Left colon (tissue), 2 donors: ENCODE measurements at places on chromosomes 7 and 10.

DNA sequence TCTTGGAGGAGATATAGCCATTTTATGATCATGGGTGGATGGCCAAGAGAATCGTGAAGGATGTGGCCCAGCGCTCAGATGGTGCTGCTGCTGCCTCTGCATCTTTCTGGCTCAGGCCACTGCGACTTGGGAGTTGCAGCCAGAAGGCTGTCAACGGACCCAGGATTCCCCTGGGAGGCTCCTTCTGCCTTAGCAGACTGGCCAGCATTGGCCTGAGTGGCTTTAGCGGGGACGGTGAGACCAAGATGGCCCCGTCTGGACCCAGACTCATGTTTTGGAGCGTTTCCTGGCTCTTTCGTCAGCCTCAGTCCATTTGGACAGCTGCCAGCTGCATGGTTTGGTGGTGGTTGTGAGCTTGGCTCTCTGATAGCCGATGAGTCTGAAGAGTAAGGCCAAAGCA, 97.2 kb downstream of the GALNT17 start:
- no peak for DNase-seq

DNA sequence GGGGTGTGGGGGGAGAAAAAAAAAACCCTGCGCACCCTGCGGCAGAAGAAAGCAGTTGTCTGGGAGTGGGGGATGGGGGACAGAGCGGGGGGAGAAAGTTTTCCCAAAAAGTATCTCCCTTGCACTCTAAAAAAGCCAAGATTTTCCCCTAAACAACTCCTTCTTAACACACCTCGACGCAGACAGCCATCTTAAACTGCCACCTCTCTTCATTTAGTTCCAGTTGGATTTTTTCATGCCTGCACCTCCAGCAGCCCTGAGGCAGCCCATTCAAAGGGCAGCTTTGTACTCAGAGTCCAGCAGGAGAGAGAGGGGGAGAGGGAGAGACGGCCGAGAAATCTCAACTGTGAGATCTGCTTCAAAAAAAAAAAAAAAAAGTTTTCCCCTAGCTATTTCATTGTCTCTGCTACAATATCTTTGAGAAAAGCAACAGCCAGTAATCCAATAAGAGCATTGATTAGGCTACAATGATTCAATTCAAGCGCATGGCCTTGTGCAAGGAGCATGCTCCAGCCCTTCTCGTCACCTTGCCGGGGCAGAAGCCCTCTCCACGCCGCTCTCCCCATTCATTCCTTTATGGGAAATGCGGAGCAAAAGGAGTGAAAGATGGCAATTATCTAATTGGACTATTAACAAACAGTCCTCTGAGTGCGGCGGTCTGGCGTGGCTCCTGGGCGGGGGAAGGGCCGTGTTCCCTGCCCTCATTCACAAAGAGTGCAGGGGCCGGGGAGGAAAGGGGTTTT, 939 bp upstream of the VAX1 start:
- DNase-seq, result no peak

DNA sequence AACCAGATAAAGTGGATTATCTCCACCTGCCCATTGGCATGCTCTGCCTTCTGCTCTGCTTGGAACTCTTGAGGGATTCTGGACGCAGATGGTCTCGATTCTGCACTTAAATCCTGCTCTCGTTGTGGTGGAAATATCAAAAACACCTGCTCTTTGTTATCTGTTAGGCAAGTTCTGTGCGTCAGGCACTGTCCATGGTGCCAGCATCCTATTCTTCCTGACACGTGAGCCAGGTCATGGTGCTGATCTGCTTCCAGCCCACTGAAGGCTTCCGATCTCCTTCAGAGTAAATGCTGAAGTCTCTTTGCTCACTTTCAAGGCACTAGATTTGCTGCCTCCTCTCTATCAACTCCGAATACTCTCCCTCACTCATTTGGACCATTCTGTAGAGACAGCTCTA, 505.6 kb downstream of the HTR7 start:
- DNase-seq, result no peak

DNA sequence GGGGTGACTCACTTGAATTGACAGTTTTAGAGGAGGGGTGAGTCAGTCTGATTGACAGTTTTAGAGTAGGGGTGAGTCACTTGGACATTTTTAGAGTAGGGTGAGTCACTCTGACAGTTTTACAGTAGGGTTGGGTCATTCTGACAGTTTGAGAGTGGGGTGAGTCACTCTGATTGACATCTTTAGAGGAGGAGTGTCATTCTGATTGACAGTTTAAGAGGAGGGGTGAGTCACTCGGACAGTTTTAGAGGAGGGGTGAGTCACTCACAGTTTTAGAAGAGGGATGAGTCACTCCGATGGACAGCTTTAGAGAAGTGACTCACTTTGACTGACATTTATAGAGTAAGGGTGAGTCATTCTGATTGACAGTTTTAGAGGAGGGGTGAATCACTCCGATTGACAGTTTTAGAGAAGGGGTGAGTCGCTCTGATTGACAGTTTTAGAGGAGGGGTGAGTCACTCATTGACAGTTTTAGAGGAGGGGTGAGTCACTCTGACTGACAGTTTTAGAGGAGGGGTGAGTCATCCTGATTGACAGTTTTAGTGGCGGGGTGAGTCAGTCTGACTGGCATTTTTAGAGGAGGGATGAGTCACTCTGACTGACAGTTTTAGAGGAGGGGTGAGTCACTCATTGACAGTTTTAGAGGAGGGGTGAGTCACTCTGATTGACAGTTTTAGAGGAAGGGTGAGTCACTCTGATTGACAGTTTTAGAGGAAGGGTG, 595.9 kb downstream of the DNAJB6 start:
- no peak for DNase-seq

DNA sequence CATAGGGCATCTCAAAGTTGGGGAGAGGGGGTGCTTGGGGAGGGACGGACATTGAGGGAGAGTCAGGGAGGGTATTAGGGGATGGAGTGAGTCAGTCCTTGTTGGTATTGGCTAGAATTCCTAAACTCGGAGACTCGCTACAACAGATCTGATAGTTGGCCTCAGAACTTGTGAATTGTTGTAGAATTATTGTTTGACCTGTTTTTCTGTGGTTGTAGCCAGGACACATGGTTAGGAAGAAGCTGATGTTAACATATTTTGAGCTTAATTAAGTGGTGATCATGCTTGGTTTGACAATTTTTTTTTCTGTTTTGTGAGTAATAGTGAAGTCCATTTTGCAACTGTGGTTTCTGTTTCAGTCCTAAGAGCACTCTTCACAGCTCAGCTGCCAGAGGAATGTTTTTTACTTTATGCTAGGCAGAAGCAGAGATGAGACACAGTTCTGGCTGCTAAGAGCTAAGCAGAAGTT, 1190.3 kb upstream of the C7orf33 start:
- DNase-seq, result no peak

DNA sequence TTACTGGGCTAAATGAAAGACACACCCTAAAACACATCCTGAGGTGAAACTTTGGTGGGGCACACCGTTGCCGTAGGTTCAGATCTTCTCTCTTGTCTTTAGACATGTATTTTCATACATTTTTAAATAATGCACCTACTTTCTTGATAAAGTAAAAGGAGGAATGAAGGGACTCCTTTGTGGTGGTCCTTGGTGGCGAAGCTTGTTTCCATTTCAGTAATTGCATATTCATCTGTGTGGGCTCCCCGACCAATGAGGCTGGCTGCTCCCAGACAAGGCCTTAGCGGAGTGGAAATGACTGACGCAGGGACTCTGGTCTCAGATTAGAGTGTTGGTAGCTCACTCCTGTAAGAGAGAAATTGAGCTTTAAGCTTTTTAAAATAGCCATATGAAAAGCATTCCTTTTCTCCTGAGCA, 815 bp downstream of the CCSER2 start:
- DNase-seq, result peak; percentile 42

DNA sequence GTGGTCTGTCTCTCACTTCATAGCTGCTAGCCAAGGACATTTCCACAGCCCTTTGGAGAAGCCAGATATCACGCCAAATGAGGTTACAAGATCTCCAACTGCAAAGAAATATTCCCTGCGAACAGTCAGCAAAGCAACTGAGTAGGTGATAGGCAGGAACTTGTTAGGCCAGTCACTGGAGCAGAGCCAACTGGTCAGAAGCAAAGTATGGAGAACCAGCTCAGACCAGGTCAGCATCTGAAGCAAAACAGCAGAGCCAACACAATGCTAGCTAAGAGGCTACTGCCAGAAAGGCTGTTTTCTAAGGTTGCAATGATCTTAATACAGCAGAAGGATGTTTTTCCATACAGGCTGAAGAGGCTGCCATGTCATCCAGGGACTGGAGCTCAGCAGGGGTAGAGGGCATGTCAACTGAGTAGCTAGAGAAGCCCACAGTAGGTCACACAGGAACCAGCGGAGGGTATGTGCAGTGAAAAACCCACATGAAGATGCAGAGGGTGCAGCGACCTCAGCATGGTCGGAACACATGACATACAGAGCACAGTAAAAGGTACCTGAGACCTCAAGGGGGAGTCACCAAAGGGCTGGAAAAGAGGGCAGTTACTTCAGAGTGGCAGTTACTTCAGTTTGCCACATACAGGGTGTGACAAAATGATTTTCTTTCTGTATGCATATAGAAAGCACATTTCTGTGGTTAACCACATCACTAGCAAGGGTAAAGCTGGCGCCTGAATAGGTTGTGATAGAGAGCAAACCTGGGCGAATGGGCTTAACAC, 8.9 kb downstream of the SEC31B start:
- no peak for DNase-seq

DNA sequence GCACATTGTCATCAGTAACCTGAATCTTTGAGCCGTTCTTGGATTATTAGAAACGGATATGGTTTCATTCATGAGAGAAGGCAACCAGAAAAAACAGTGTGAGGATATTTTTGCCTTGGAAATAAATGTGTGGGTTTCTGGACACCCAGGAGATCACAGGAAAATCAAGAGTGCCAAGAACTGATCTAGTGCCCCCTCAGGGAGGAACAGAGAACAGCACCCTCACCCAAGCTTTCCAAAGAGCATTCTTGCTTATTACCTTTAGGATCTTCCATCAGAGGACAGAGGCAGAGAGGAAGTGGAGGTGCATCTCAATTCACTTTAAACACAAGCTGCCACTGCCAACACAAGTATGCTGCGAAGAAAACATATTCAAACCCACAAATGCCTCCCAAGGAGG, 851.5 kb upstream of the COBL start:
- no peak for DNase-seq

- no peak for DNase-seq
These were observed 130.3 kb downstream of the SRI start for GRCh38 chr7:88089561-88089960.

- no peak for DNase-seq
These were observed 163.2 kb downstream of the EVX1 start for GRCh38 chr7:27405780-27406179.

DNA sequence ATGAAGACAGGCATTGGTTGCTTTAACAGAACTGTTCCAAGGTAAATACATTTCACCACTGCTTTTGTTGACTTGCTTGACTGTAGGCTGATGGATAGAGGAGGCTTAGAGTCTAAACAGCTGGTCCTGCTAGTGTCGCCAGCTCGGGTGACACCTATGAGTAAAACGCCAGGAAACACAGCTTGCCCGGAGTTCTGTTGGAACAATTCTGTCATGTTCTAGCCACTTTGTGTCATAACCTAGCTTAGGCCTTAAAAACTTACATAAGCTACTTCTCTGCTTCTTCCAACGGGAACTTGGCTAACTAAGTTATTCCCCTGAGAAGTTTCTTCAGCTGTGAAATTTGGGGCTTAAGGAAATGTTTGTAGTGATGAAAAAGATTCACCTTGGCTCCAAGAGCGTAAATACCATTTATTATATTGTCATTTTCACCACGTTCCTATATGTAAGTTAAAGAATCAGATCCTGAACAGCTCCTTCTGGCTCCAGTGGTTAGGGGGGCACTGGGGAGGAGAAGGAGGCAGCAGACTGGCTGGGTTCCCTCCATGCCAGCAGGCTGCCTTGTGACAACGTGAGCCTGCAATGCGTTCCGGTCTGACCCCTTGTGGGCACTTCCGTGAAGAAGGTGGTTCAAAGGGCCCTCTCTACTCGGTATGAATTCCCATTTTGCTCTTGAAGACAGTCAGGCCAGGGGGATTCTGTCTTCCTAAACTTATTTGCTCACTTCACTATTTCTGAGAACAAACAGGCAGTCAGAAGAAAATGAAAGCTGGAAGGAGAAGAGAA, 253.2 kb downstream of the BMPER start:
- DNase-seq, result no peak

GRCh38 chr7:122268101-122268500, 36.4 kb downstream of the FEZF1 start:
- DNase-seq, result no peak

GRCh38 chr7:73904219-73905137, 43.5 kb downstream of the TMEM270 start:
- DNase-seq, result peak; percentile 15

DNA sequence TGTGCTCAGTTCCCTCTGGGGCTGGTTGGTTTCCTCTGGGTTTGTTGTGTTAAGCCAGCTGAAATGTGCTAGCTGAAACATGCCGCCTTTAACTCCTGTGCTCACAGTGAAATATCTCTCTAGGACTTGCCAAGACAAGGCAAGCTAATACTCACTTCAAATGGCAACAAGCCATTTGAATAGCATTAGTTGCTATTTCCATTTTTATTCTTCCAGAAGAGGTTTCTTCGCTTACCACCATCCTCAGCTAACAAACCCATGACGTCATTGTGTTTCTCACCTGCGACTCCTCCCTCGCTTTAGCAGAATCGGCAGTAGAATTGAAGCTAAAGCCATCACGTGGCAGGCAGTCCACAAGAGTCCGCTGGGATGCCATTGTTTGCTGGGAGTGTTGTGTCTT, 61.3 kb downstream of the ZNF22 start:
- DNase-seq, result no peak

GRCh38 chr10:4813023-4813422, 13.0 kb upstream of the AKR1E2 start:
- DNase-seq, result no peak

DNA sequence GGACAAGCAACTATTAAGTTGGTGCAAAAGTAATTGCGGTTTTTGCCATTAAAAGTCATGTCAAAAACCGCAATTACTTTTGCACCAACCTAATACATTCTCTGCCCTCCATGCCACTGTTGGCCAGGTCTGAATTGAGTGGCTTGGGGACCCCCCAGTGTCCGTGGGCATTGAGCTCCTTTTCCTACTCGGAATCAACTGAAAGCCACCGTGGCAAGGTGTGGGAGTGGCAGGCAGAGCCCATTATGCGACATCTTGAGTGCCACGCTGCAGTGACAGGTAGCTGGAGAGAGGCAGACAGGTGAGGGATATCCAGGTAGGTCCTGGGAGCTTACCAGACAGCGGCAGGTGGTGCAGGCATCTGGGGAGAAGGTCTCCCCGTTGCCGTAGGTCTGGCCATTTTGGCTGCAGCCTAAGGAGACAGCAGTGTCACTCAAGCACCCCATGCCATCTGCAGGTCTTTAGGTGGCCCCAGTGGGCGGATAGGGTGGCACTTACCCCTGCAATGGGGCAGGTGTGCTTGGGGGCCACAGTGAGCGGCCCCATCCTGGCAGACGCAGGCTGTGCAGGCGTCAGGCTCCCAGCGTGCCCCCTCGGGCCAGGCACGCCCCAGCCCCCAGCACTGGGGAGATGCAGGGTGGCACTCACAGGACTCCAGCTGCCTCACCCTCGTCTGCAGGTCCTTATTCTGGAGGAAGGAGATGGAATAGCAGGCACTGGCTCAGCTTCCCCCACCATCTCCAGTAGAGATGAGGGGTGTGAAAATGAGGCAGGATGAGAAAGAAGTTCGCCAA, 3.5 kb downstream of the KCP start:
- DNase-seq, result no peak
